ENCODE measurements at places on chromosomes 4 and X. TPM values are rescaled to one million over a fixed set of nuclear protein-coding genes. Genes with fewer than 3 reads are reported as not detected.

Gene TMEM192
- 4.1 TPM for total RNA-seq

Gene MSMO1
- total RNA-seq, result 743 TPM

Gene TRIML2
- total RNA-seq, result 0.26 TPM

Gene HAND2
- under 0.01 TPM for total RNA-seq

Gene TBC1D9
- 25.4 TPM for total RNA-seq

Gene AMTN
- total RNA-seq, result not detected

Gene BEX5
- not detected for total RNA-seq

Gene DIPK2B
- total RNA-seq, result not detected

Gene MAMLD1
- 0.77 TPM for total RNA-seq

Gene USP26
- not detected for total RNA-seq

Gene GAGE12E
- total RNA-seq, result not detected

Gene UBA1
- total RNA-seq, result 75.2 TPM
